ENCODE measurements at places on chromosomes 6 and 20.
A peak's percentile ranks its signal among the peaks of the same experiment; 100 is the strongest.

DNA sequence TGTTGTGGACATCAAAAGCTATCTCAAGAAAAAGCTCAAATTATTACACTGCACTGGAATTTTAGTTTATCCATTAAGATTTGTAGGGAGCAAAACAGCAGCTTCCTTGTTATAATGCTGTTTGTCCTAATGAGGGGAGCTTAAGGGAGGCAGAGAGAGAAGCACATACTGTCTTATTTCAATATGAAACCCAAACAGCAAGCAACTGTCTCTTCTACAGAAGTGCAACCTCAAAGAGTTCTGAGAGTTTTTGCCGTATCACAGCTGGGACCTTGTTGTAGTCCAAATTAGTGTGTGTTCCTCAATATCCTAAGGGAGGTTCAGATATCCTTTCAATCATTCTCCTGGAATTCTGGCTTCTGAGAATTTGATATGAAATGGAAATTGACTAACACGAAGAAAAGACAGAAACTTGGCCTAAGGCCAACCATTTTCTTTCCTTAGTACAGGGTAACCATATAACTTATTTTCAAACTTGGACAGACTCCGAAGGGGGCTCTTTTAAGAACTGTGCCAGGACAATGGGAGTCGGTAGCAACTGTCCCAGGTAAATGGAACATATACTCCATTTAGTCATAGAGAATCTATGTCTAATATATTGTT is 149.3 kb upstream of the CCN2 start:
- no peak for DNase-seq

- DNase-seq, result peak; percentile 86
These were observed 174.0 kb downstream of the GJA10 start for GRCh38 chr6:90068264-90068663.

GRCh38 chr6:94570581-94570980 is 1006.8 kb upstream of the MANEA start:
- DNase-seq, result no peak

DNA sequence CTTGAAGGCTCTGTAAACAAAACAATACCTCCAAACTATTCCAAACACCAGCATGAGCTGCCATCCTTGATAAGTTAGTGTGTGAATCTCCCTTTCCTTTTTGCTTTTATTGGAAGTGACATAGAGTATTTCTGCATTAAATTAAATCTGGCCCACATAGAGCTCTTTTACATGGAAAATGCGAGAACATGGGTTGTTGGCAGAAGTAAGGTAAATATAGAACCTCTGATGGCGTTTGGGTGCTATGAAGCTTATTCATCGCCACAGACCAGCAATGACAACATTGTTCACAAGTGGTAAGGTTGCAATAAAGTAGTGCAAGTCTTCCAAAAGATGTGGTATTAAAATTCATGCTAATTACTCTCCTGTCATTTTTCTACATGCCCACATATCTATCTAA is 445.8 kb upstream of the JAG1 start:
- no peak for DNase-seq

- DNase-seq, result no peak
These were observed 193.2 kb downstream of the ARHGAP18 start for GRCh38 chr6:129516787-129517186.

GRCh38 chr6:81075974-81076373 is 676.5 kb downstream of the TENT5A start:
- peak; percentile 72 for DNase-seq

GRCh38 chr6:154462425-154462824 is 48.1 kb downstream of the CNKSR3 start:
- no peak for DNase-seq

- DNase-seq, result no peak
These were observed 38.9 kb downstream of the EYS start for GRCh38 chr6:65667916-65668656.
